CD14-positive monocyte (primary cell): ENCODE measurements at places on chromosomes 7 and 10.
A peak's percentile ranks its signal among the peaks of the same experiment; 100 is the strongest.

- no peak for DNase-seq
These were observed 142.4 kb downstream of the CHCHD3 start for GRCh38 chr7:132939495-132939894.

DNA sequence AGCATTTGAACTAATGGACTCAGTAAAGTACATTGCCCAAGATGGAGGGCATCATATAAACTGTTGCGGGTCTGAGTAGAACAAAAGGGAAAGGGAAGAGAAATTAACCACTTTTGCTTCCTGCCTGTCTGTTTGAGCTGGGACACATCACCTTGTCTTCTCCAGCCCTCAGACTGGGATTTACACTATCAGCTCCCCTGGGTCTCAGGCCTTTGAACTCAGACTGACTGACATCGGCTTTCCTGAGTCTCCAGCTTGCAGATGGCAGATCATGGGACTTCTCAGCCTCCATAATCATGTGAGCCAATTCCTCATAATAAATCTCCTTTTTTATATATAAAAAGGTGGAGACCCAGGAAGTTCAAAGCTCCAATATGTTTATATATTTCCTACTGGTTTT, 23.0 kb upstream of the WASL start:
- no peak for DNase-seq

GRCh38 chr7:73707045-73707631, 12.3 kb downstream of the STX1A start:
- DNase-seq = no peak

DNA sequence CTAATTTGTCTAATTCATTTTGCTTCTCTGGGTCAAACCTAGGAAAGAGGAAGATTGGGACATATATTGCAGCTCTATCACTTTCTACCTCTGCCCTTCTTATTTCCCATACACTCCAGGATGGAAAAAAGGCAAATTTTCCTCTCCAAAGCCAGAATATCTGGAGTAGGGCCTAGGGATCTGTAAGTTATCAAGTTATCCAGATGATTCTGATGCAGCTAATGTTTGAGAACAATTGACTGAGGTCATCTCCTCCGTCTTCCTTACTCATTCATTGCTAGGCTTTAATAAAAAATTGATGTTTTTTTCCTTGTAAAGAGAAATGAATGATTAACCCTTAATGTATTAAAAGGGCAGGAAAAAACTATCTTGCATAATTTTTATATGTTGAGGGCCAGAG, 211.9 kb upstream of the GLI3 start:
- DNase-seq = no peak

DNA sequence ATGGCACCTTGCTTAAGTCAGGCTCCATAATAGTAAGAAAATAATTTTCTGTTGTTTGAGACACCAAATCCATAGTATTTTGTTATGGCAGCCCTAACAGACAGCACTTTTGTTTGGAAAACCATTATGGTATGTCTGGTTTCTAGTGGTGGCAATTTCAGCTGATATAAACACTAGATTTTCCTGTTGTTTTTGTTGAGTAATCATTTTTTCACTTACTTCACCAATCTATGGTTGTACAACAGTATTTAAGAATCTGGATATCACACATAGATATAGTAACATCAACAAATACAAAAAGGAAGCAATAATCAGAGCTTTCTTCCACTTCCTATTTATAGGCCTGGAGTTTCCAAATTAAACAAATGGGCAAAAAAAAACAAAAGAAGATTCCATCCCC, 725.8 kb upstream of the POM121L12 start:
- no peak for DNase-seq

GRCh38 chr7:69967689-69968450, 369.6 kb downstream of the AUTS2 start:
- no peak for DNase-seq

DNA sequence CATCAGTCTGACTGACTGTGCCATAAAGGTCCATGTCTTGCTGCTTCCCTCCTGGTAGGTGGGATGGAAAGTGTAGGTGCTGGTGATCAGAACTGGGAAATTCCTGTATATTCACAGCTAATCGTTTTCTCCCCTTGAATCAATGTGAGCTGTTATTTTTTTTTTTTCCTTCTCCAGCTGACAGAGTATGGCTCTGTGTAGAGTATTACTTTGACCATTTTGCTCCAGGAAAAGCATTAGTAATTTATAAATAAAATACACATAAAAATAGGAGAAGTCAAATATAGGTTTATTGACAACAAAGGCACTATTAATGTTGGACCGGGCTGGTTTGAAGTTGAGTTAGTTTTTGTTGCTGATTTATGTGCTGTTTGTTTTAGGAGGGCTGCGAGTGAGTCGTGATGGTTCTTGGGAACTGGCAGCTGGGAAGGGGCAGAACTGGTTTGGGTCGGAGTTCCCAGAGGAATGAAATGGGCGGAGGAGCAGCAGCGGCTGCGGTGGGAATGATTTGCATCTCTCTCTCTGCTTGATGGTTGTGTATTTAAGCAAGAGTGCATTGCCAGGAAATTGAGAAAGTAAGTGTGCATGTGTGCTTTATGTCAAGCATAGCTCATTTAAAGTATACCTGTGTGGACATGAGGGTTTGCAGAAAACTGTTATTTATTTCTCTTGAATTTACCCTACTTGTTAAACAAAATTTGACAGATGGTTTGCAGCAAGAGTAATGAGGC, 80.9 kb downstream of the LRMDA start:
- DNase-seq = no peak

- no peak for DNase-seq
These were observed 25.9 kb upstream of the PANK1 start for GRCh38 chr10:89670926-89671325.

- no peak for DNase-seq
These were observed 56.6 kb downstream of the TASOR2 start for GRCh38 chr10:5741276-5741675.

- no peak for DNase-seq
These were observed 35.8 kb downstream of the CHST15 start for GRCh38 chr10:124057601-124058000.

- DNase-seq = no peak
These were observed 27.8 kb downstream of the UNC5B start for GRCh38 chr10:71239946-71240795.

DNA sequence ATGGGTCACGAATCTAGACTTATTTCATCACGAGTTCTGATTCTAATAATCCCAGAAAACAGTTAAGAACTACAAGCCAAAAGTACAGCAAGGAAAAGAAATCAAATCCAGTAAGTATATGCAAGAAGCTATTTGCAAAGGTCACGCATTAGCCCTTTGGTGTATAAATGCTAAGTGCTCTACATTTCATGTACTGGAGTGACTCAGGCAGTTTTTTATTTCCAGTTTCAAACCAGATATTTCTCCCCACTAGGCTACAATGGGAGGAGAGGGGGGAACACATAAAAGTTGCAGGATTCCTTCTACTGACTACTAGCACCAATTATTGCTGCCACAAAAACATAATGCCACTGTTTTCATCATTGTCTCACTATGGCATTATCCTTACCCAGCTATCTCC, 148.0 kb downstream of the NRCAM start:
- no peak for DNase-seq

- DNase-seq = no peak
These were observed 19.0 kb downstream of the ABCB1 start for GRCh38 chr7:87581723-87582122.

DNA sequence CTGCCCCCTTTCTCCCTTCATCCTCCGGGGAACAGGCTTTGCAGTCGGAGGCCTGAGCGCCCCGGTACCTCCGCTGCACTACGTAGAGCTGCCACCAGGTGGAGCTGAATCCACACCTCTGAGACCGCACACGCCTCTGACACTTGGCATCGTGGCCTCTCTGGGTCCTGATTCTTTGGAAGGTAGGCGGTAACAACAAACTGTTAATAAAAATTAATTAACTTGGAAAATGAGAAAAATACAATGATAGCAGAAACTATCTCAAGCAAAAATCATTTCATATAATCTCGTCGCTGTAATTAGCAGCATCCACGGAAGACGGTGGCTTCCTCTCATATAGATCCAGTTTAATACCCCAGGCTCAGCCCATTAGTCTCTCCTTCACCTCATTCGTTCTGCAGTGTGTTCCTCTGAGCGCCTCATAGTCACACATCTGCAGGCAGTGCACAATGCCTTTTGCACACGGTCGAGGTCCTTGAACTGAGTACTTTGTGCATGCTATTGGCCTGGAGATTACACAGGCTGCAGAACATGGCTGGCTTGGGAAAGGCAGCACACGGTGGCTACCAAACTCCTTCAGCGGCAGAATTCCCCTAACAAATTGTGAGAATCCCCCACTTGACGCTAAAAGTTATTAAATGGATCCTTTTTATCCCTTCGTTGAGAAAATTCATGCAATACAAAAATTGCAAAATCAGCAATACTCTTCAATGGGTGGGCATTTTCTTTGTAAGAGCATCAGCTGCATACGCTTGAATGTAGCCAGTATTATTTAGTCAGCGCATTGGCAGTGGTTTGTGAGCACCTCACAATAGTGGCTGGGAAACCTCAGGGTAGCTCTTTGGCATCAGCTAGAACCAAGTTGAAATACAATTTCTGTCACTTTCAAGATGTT, 18.7 kb downstream of the OR9A2 start:
- DNase-seq = peak; percentile 73

DNA sequence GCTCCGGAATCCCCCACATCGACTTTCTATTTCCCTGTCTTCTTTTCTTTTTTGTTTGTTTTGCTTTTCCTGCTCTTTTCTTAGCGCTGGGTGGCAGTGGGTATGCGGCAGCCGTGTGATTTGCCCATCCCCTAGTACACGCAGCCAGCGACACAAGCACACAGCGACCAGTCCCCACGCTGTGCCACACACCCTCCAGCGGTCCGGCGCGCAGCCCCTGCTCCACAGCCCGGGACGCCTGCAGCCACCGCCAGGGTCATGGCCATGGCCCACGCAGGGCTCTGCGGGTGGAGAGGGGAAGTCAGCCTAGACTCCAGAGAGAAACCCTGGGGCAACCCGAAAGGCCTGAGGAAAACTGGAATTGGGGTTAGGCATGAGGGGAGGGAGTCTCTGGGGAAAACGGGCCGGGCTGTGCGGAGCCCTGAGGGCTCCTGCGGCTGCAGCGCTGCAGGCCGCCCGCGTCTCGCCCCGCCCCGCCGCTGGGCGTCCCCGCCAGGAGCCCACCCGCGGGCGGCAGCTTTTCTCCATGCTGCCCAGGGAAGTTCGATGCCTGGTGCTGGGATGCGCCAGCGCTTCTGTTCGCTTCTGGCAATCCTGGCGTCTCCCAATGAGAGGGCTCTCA, 2.5 kb downstream of the CHRM2 start:
- no peak for DNase-seq

- no peak for DNase-seq
These were observed 44.0 kb downstream of the COL13A1 start for GRCh38 chr10:69845574-69846292.
